ENCODE measurements at places on chromosomes 5 and 9.

GRCh38 chr9:92767066-92768054 is 2.7 kb upstream of the BICD2 start:
- DNase-seq, result no peak

- no peak for DNase-seq
Observed at GRCh38 chr5:115377468-115378217, 81.2 kb upstream of the CCDC112 start.

DNA sequence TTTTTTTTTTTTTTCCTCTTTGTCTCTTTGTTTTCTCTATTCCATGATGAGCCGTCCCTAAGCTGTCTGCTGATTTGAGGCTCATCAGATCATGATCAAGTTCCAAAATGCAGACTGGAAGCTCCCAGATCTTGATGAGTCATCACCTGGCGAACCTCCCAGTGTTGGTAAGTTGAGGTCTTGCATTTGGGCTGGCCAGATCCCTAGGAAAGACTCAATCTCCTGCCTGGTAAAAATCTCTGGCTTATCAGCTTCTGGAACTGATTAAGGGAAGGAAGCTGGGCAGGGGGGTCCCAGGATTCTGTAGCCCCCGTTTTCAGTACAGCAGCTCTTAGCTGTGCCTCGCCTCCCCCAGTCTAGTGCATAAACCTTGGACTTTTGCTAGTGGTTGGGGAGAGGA is 69.0 kb downstream of the TSPAN17 start:
- peak; percentile 77 for DNase-seq

GRCh38 chr5:143737062-143737461 is 74.9 kb upstream of the HMHB1 start:
- DNase-seq, result no peak

GRCh38 chr5:170220191-170220590 is 12.6 kb upstream of the C5orf58 start:
- DNase-seq, result no peak

Data from cerebellum (tissue), 4 donors.